ENCODE measurements at places on chromosomes 7 and 10. TPM values are rescaled to one million over a fixed set of nuclear protein-coding genes. Genes with fewer than 3 reads are reported as not detected.

- H3K4me3 ChIP-seq: no peak overlapping the region
- no peaks in the 10 kb centered on the region for H3K36me3 ChIP-seq
- peaks cover 58% of the 10 kb centered on the region for H3K4me1 ChIP-seq
- no peak overlapping the region for H3K27ac ChIP-seq
- DNase-seq: peak; percentile 36
- no peaks in the 10 kb centered on the region for H3K27me3 ChIP-seq
These were observed 78.3 kb downstream of the GRK5 start for GRCh38 chr10:119285495-119286267.

TMUB1 gene
- 31.2 TPM for total RNA-seq

DNA sequence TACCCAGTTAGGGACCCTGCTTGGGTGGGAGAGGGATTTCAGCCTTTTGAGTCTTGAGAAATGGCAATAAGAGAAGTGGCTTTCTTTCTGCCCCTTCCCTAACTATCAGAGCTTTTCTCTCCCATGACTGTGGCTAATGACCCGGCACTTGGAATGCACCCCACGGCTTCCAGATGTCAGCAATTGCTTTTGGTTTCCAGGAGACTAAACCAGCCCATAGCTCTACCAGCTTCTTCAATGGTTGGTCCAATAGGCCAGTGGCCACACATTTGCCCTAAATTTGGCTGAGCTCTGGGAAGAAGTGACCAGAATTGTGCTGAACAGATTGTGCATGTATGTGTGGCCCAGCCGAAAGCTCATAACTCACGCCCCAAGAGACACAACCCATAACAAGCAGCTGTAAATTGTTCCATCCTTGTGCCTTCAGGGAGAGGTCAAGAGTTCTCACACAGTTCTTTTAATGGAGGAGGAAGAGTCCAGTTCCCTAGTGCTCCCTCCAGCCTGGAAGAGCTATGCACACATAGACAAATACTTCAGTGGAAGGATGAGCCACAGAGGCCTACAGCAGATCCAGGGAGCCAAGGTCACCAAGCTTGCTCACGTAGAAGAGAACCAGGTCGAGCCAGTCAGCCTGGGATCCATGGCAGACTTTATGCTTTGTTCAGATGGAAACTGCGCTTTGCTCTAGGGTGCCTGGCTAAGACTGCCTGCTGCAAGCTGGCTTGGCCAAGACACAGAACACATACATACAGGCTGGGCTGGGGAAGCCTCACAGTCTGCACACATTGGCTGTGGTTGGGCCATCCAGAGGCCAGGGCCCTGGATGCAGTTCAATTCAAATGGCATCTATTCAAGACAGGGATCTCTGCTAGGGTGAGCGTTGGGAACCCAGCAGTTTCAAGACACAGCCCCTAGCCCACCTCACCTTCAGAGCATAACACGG, 131.8 kb upstream of the HABP2 start:
- no peak for DNase-seq
- H3K36me3 ChIP-seq: peaks cover 3% of the 10 kb centered on the region
- H3K27me3 ChIP-seq: peaks cover 7% of the 10 kb centered on the region
- peaks cover 6% of the 10 kb centered on the region for H3K4me1 ChIP-seq
- no peak overlapping the region for H3K4me3 ChIP-seq
- H3K27ac ChIP-seq: no peak overlapping the region

- no peaks in the 10 kb centered on the region for H3K4me1 ChIP-seq
- no peak overlapping the region for H3K4me3 ChIP-seq
- H3K27me3 ChIP-seq: no peaks in the 10 kb centered on the region
- H3K27ac ChIP-seq: no peak overlapping the region
- DNase-seq: no peak
- H3K36me3 ChIP-seq: no peaks in the 10 kb centered on the region
These were observed 139.2 kb upstream of the PRR15 start for GRCh38 chr7:29424295-29424983.

GRCh38 chr10:31709028-31709427, 219.6 kb downstream of the ARHGAP12 start:
- H3K4me1 ChIP-seq: peaks cover 30% of the 10 kb centered on the region
- H3K27me3 ChIP-seq: no peaks in the 10 kb centered on the region
- no peak overlapping the region for H3K4me3 ChIP-seq
- no peak for DNase-seq
- no peak overlapping the region for H3K27ac ChIP-seq

DNA sequence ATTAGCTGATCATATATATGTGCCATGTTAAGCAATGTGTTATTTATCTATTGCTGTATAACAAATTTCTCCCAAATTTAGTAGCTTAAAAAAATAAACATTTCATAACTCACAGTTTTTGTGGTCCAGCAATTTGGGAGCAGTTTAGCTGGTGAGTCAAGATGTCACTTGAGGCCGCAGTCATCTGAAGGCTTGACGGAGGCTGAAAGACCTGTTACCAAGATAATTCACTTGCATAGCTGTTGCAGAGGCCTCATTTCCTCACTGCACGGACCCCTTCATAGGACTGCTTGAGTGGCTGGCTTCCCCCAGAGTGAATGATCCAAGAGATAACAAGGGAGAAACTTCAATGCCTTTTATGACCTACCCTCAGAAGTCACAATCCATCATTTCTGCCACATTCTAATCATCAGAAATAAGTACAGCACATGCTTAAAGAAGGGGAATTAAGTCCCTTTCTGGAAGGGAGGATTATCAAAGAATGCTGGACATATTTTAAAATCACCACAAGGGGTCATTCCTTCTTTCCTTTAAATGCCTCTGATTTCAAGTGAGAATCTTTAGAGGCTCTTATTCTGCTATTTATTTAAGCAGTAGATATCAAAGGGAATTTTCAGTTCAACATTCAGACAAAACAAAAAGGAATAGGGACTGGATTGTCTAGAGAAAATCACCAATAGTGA, 10.5 kb upstream of the SRPK2 start:
- H3K4me1 ChIP-seq: peaks cover 12% of the 10 kb centered on the region
- no peak overlapping the region for H3K27ac ChIP-seq
- no peak overlapping the region for H3K4me3 ChIP-seq
- no peaks in the 10 kb centered on the region for H3K36me3 ChIP-seq

DNA sequence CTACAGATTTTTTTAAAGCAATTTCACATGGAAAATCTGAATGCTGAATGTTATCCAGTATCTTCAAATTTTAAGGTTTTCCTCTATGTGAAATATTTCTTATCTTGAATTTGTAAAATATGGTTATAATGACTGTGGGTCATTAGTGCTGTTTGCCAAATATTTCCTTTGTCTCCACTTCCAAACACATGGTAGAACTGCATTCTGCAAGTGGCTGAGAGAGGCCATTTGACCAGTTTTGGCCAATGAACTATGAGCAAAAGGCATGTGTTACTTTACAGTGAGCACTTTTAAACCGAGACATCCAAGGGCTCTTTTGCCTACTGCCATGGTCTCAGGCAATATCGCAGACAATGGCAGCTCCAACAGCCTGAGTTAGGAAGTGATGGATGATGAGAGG, 117.2 kb upstream of the RSU1 start:
- H3K27ac ChIP-seq: no peak overlapping the region
- no peaks in the 10 kb centered on the region for H3K27me3 ChIP-seq
- H3K4me3 ChIP-seq: no peak overlapping the region
- DNase-seq: no peak

LRRC18 gene
- not detected for total RNA-seq

DNA sequence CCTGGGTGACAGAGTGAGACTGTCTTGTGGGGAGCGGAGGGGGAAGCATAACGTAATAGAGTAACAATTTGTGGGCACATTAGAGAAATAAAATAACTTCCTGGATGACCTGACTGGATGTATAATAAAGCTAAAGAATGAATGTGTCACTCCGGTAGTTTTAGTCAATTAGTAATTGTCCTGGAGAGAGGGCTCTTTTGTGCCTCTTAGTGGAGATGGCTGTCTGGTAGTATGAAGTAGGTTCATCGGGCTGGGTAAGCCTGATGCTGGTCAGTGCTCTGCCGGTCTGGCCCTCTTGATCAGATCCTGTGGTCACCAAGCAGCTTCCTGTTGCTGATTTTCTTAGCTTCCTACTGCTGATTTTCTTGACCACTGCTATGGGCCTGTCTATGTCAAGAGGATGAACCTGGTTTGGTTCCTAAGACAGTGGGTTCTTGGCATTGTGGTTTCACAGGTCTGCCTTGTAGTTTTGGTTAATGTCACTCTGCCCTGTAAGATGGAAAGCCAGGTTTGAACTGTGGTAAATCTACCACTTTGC, 34.1 kb downstream of the ZRANB1 start:
- no peak for DNase-seq

GRCh38 chr7:140310337-140311002, 87.9 kb downstream of the SLC37A3 start:
- no peak overlapping the region for H3K27ac ChIP-seq
- peaks cover 2% of the 10 kb centered on the region for H3K27me3 ChIP-seq
- H3K4me3 ChIP-seq: no peak overlapping the region
- peaks cover 13% of the 10 kb centered on the region for H3K4me1 ChIP-seq

DNA sequence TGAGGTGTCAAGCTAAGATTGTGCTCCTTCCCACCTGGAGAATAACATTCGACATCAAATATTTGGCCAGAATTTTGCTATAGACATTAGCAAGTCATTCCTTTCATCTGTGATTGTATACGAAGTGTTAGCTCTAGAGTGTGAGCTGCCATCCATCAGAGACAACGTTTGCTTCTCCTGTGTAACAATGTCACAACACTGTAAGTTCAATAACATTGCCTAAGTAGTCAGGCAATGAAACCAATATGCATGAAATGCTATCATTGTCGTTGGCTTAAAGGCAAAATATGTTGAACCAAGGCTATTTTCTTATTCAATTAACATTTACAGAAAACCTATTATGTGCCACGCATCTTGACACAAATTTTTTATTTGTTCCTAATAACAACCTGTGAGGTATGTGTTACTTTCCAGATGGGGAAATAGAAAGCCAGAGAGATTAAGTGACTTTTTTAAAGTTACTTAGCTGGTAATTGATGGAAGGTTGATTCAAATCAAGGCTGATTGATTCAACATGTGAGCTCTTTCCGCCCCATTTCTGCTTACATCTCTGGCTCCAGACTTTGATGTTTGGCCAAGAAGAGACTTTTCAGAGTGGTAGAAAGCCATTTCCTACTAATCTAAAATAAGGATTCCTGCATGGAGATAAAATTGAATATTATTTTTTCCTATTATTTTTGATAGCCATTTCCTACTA, 32.0 kb downstream of the BET1 start:
- H3K36me3 ChIP-seq: no peaks in the 10 kb centered on the region
- no peaks in the 10 kb centered on the region for H3K4me1 ChIP-seq
- no peak overlapping the region for H3K4me3 ChIP-seq

DNA sequence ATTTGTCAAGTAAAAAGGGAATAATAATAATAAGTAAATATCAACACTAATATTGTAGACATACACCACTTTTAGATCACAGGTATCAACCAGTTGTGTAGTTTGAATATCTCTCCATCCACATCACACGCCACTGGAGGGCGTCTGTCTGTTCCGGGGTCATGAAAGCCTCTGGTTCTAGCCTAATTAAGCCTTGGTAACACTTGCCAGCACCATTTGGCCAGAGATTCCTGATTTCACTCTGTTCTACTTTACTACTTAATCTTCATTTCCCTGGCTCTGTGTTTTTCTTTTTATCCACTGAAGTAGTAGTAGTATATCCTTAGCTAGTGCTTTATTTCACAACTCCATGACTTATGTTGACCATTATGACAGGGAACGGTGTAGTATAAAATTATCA, 285.6 kb upstream of the POM121L12 start:
- no peaks in the 10 kb centered on the region for H3K36me3 ChIP-seq
- no peaks in the 10 kb centered on the region for H3K4me1 ChIP-seq
- no peak for DNase-seq

GRCh38 chr7:8343556-8343955, 81.6 kb upstream of the ICA1 start:
- H3K27me3 ChIP-seq: no peaks in the 10 kb centered on the region
- no peaks in the 10 kb centered on the region for H3K36me3 ChIP-seq

GRCh38 chr7:116177009-116177408, 33.3 kb upstream of the TES start:
- H3K36me3 ChIP-seq: peaks cover 8% of the 10 kb centered on the region
- H3K27me3 ChIP-seq: no peaks in the 10 kb centered on the region
- no peak overlapping the region for H3K4me3 ChIP-seq
- no peak for DNase-seq
- H3K4me1 ChIP-seq: peaks cover 48% of the 10 kb centered on the region

- no peak overlapping the region for H3K27ac ChIP-seq
- H3K4me3 ChIP-seq: peak overlapping the region; percentile 89
- H3K4me1 ChIP-seq: peaks cover 8% of the 10 kb centered on the region
These were observed 23.5 kb upstream of the ANLN start for GRCh38 chr7:36366005-36366717.

GRCh38 chr7:2647594-2648172, 15.9 kb downstream of the TTYH3 start:
- no peak for DNase-seq
- peaks cover 4% of the 10 kb centered on the region for H3K36me3 ChIP-seq
- H3K27me3 ChIP-seq: no peaks in the 10 kb centered on the region
- H3K4me1 ChIP-seq: peaks cover 34% of the 10 kb centered on the region
- H3K4me3 ChIP-seq: no peak overlapping the region

FGL2 gene
- total RNA-seq: 0.19 TPM

IKZF1 gene
- total RNA-seq: not detected

Data from chondrocyte (in vitro differentiated cells).